ENCODE measurements at places on chromosomes 6 and 20.

- DNase-seq = peak; percentile 59
Measured at GRCh38 chr6:148999929-149000468, 253.2 kb downstream of the UST start.

- DNase-seq = peak; percentile 41
Measured at GRCh38 chr6:28695715-28696114, 170.0 kb downstream of the GPX5 start.

DNA sequence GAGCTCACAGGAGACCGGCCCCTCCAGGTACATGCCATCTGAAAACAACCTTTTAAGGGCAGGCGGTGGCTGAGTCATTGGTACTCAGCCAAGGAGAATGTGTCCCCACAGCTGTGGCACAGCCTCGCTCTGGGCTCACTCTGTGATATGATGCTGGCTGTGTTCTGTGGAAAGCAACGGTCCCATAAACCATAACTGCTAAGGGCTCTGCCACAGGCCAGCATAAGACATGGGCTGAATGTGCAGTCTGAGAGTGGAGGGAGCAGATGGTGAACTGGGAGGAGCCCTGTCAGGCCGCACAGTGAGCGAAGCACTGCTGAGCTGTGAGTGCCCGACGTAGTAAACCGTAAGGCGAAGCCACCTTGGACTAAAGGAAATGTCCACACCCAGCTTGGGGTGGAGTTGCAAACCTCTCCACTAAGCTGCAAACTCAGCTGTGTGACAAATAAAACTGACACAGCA lies 375.8 kb downstream of the THBS2 start:
- DNase-seq = no peak

DNA sequence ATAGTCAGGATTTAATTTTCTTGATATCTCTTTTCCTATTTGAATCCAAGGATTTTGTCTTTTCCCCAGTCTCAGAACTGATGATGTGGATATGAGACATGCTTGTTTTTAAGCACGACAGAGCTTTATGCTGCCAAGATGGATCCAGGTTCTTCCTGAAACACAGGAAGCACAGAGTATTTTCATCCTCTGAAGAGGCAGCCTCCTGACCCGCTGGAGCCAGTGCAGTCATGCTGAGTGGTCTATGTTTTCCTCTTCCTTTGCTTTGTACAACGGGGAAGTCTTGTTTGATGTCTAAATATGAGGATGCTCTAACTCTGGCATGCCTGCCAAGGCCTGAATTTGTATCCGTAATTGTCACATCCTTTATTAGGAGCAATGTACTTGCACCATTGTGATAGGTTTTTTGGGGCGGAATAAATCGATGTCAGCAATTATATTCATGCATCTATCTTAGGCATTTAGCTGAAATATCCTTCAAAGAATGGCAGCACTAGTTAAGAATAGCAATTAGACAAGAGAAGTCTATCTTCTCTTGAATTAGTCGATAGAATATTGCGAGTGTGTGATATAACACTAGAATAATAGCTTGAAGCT lies 407.1 kb upstream of the JAG1 start:
- DNase-seq = peak; percentile 28

GRCh38 chr6:16157909-16158308 lies 29.0 kb downstream of the MYLIP start:
- no peak for DNase-seq

DNA sequence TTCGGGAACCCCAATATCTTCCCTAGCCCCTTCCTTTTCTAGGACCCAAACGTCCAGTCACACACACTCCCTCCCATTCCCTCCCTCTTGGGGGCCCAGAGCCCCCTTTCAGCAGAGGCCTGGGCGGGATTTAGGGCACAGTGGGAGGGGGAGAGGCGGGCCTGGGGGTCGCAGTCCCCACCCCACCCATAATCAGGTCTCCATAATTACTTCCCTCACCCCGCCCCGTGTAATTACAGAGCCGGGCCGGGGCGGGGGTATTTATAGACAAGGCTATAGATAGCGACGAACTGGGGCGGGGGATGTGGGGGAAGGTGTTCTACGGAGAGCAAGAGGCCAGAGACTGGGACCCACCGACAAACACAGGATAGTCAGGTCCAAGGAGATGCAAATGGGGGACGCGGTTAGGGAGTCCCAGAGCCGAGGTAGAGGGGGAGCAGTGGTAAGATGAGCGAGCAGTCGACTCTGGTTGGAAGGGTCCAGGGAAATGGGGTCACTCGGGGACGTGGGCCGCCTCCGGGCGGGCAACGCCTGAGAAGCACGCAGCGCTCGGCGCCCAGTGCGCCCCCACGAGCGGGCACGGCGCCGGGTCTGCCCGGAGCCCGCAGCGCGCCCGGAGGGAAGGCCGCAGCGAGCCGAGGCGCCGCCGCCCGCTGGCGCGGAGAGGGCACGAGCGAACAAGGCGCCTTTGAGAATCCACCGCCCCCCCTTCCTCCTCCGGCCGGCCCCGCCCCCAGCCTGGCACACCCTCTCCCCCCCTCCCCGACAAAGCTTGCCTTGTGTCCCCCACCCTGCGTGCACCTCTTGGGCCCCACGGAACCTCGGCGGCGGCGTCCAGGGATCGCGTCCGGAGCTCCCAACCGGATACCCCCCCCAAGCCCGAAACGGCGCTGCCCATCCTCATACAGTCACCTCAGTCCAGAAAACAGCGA lies 670 bp upstream of the COL11A2 start:
- DNase-seq = peak; percentile 13

DNA sequence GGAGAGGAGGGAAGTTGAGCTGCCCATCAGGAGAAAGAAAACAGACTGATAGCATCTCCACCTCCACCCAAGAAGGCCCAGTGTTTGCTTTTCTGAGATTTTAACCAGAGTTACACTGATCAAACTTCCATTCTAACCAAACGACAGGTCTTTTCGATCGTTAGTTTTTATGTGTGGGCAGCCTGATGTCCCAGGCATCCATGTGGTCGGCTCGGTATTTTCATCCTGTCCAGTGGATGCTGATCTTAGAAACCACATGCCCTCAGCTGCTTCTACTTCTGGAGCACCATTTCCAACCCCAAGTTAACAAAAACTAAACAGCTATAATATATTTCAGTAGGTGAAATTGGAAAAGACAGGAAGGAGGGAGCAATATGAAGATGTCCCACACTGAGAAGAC lies 536.8 kb upstream of the JAG1 start:
- no peak for DNase-seq

- no peak for DNase-seq
Measured at GRCh38 chr6:40163924-40164323, 229.7 kb upstream of the MOCS1 start.
